ENCODE measurements at places on chromosomes 12 and 14. TPM values are rescaled to one million over a fixed set of nuclear protein-coding genes. Genes with fewer than 3 reads are reported as not detected.
A peak's percentile ranks its signal among the peaks of the same experiment; 100 is the strongest.

MRPL51 gene
- 168 TPM for polyA plus RNA-seq

EID3 gene
- polyA plus RNA-seq, result 6.6 TPM

BCL7A gene
- polyA plus RNA-seq, result 17.9 TPM

KRT71 gene
- polyA plus RNA-seq, result 0.08 TPM

ANKLE2 gene
- 79.9 TPM for polyA plus RNA-seq

BBOF1 gene
- polyA plus RNA-seq, result 14.4 TPM

- DNase-seq, result no peak
These were observed 739 bp downstream of the JPH4 start for GRCh38 chr14:23577710-23578392.

DNA sequence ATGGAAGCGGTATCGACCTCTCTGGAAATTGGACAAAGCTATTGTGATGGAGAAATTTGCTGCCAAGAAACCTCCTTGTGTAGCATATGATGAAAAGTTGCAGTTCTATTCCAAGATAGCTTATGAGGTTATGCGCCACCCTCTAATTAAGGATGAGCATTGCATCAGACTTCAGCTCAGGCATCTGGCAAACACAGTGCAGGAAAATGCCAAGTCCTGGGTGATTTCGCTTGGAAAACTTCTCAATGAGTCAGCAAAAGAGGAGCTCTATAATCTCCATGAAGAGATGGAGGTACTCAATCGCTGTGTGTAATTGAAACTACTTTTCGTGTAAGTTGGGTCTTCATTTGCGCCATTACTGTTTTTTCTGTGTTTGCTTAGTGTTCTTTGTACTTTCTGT lies 51.2 kb downstream of the DNAH10 start:
- DNase-seq, result no peak

DNA sequence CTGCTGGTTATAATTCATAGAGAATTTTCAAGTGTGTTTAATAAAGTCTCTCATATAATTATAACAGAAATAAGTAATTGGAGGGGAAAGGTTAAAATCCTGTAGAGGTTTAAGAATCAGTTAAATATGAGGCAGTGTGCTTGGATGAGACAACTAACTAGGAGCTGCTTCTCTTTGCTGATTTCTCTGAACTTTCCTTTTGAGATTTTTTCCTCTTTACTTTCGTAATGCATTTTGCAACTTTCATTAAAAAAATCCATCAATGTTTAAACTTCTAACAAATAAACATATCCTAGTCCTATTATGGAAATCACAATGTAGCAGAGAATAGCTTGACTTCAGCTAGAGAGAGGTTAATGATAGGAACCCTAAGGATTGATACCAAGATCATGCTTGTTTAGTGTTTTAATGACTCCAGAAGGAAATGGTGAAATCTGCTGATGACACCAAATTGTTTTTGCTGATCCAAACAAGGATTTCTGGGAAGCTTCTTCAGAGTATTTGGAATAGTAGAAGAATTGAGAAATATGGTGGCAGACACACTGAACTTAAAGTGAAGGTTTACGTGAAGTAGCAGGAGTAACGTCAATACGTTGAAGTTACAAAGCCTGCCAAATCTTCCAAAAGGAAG lies 122.6 kb downstream of the RAD51B start:
- DNase-seq, result peak; percentile 71

DNA sequence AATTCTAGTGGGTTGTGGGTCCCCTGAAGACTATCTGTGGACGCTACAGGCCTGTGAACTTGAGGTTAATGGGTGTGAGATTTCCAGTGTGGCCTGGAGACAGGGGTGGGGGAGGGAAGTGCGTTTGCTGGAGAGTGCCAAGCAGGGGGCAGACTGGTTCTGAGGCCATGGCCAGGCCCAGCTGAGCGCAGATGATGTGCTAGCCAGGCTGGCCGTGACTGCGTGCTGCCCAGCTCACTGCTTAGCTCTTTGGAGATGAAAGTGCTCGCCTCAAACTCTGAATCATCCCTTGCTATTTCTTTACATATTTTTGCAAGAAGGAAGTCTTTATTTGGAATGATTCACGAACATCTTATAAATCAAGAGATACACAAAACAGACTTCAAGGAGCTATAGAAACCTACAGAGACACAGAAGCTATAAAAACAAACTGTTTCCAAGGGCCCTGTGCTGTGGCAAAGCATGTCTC lies 75.2 kb upstream of the PLEKHG3 start:
- DNase-seq, result no peak

- no peak for DNase-seq
These were observed 486 bp upstream of the AKT1 start for GRCh38 chr14:104795781-104796686.

DNA sequence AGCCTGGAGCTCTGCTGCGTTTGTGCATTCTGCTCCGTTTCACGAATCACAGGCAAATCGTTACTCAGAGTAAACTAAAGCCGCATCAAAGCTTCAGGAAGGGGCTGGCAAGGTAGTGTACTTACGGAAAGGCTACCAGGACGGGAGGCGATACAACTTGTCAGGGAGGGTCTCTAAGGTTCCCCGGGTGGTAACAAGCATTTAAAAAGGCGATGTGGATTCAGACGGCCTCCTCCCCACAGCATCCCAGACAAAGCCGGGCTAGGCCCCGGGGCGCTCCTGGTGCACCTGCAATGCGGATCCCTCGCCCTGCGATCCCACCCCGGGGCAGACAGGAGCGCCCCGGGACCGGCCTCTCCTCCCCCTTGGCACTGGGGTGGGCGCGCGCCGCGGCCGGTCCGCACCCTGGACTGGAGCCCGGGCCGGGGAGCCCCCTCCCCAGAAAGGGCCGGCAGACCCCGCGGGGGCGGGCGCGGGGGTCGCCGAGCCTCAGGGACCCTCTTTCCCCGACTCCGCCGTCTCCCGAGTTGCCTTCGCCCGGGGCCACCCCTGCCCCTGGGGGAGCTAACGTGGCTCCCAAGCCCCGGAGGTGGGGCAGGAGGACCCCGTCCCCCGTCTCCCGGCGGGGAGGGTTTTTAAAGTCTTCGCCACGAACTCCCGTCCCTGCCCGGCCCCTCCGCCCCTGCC lies 718 bp downstream of the CCDC92 start:
- peak; percentile 25 for DNase-seq

DNA sequence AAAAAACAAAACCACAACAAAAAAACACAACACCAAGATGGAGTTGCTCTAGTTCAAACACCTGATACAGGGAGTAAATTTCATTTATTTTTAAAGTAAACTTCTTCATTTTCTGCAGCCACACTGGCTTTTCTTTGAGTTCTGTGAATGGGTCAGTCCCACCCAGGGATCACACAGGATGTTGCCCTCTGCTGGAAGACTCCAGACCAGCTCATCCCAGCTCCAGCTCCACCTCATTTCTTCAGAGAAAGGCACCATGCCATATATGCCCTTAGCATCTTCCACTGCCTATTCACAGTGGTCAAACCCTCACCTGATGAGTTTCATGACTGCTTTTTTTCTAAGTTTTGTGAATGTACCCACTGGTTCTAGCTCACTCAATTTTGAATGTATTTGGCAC lies 8.0 kb downstream of the GLIPR1 start:
- DNase-seq, result no peak

DNA sequence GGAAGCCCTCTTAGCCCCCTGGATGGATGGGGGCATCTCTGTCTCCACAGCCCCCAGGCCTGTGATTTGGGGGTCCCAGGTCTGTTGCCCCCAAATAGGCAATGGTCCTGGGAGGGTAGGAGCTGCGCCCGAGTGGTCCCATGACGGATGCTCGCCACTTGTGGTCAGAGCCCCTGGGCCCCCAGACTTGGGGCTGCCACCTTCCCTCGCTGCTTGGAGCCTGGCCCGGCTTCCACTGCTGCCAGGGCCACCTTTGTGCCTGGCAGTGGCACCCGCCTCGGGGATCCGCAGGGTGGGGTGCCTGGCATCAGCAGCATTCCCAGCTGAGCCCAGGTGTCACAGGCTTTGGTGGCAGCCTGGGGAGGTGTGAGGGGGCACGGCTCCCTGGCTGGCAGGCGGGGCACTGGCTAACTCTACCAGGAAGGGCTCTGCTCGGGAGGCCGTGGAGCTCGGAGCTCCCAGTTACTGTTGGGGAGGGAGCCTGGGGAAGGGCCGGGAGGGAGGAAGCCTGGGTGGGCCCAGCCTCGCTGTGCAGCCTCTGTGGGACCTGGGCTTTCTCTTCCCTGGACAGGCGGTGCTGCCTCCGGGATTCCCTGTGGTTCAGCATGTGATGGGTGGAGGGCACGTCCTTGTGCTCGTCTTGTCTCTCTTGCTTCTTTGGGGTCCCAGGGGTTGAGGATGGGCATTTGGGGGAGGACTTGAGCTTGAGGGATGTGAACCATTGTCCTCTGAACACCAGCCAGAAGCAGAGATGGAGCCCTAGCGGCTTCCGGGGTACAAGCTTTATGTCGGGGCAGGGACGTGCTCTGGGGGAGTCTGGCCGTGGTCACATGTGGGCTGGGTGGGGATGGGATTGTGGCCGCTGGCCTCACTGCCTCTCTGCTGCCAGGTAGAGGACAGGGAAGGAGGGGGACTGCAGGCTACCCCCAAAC lies 5.4 kb downstream of the KIF26A start:
- no peak for DNase-seq

GRCh38 chr12:117889098-117889497 lies 79.7 kb downstream of the KSR2 start:
- DNase-seq, result no peak

DNA sequence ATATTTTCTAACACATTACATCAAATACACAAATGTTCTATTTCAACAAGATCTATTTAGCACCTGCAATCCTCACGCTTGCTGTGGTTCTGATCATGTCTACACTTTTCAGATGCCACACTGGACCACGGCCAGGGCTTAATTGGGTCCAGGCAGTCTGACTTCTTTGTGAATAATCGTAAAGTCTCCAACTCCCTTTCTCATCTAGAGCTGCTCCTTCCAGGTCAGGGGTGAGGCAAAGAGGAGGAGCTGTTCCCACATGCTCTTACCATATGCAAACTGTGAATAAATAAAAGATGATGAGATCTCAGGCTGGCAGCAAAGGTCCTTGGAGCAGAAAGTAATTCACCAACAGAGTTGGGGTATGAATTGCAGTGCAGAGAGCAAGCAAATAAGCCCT lies 316.6 kb downstream of the GLT1D1 start:
- DNase-seq, result no peak

All from right lung (tissue), 10 donors.